ENCODE measurements at places on chromosomes 4 and X.

DNA sequence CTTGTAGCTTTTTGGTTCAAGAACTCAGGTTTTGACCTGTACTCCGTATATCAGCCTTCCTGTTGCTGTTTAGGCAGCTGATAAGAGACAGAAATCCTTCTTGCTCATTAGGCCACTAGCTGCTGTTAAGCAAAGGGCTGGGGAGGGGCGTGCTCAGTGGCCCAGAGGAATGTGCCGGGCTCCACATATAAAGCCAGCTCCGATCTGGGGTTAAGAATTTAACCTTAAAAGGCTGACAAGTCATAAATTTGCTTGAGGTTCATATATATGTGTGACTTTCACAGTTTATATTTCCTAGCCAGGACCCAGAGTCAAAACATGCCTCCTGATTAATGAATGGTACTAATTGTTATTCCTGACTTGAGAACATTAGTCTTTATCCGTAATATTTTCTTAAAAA, 15.3 kb downstream of the GPC3 start:
- DNase-seq: no peak

- DNase-seq: no peak
Measured at GRCh38 chrX:17521871-17522693, 147.1 kb downstream of the NHS start.

DNA sequence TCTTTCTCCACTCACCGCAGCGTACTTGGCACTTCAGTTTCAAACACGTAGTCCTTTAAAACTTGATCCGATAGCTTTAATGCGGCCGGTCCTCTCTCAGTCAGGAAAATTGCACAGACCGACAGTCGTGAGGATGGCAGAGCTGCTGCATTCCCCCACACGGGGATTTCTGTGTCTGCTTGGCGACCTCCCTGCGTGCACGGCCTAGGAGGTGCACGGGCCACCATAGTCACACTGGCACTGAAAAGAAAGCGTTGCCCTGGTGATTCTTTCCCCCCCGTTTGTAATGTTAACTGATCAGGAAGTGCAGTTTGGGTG, 10.3 kb downstream of the AKAP17A start:
- DNase-seq: no peak

GRCh38 chr4:161225327-161225726, 938.5 kb downstream of the FSTL5 start:
- DNase-seq: no peak

DNA sequence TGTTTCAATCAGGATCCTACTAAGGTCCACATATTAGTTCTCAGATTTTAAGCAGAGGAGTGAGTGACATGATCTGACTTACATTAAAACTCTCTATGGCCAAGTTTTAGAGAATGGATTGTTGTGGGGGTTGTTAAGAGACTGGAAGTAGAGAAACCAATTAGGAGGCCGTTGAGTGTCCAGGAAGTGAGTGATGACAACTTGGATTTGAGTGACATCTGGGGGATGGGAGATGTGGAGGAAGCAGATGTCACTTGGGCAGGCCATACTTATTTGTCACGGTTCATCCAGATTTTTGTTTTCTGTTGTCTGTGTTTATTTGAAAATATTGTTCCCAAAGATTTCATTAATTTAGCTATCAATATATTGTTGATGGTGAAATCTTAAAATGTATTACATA, 28.3 kb downstream of the ADD1 start:
- DNase-seq: no peak

GRCh38 chr4:69054578-69055200, 41.6 kb upstream of the UGT2B7 start:
- no peak for DNase-seq

DNA sequence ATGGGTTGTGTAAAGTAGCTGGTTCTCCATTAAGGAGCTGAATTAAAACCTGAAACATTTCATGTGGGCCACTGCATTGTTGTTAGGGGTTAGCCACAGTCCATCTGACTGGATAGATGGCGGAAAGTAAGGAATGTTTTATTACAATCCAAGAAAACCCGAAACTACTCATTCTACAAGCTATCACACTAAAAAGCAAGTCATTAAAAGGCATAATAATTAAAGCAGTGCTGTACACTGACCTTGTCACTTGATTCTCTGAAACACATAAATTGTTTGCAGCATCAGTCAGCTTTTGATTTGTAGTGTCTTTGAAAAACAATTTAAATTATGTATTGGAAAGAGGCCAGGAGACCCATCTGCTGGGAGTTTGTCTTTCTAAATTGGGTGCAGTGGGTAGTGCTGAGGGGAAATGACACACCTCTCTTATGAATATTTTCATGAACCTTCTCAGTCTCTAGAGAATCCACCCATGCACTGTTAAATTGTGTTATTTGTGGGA, 75.7 kb upstream of the ANK2 start:
- DNase-seq: no peak

All from anterior cingulate cortex (tissue), 58 donors.